ENCODE measurements at places on chromosomes 2 and 18.

GRCh38 chr18:26181343-26181826, 44.9 kb upstream of the TAF4B start:
- no peak for DNase-seq

GRCh38 chr2:97743913-97744312, 30.5 kb downstream of the ZAP70 start:
- DNase-seq: no peak

- no peak for DNase-seq
Observed at GRCh38 chr18:67108894-67109293, 407.6 kb downstream of the DSEL start.

DNA sequence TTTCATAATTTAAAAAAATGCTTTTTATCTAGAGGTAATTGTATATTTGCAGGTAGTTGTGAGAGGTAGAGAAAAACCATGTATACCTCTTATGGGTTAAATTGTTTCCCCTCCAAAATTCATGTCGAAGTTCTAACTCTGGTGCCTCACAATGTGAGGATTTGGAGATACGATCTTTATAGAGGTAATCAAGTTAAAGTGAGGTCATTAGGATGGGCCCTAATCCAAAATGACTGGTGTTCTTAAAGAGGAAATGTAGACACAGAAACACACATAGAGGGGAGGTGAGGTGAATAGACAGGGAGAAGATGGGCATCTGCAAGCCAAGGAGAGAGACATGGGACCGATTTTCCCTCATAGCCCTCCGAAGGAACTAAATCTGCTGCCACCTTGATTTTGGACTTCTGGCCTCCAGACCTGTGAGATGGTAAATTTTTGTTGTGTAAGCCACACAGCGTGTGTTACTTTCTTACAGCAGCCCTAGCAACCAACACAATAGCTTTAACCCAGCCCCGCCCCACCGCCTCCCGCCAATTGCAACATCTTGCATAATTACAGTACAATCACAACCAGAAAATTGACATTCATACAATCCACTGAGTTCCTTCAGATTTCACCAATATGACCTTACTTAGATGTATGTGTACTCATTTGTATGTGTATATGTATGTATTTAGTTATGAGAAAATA, 208.9 kb downstream of the MIB1 start:
- DNase-seq: no peak

DNA sequence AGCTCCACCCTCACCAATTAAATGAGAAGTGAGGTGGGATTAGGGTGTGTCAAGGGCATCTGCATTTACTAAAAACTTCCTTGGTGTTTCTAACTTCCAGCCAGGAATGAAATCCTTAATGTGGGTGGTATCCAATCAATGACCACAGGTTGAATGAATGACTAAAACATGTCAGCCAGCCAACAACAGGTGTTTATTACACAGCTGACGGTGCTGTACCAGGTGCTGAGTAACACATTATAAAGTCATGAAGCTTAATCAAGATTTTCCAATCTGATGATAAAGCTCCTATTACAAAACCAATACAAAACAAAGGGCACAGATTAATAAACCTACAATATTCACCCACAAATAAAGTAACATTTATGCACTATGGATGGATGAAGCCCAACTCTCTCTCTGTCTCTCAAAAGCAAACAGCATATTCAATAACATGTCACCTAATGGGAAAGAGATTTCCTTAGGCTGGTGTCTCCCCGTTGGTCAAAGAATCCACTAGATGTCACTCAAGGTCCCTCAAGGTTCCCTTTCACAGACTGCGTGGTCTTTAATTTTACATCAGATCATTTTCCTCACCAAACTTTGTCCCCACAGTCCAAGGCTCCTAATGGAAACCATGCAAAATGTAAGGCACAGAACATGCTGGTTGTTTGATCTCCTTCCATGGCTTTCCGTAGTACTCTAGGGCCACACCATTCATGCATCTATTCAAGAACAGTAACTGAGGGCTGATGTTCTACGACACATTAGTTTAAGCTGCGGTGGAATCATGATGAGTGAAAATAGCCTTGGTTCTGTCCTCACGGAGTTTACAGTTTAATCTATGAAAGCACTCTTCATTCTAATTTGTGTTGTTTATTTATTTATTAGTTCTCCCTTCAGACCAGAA, 6.4 kb upstream of the PTPN4 start:
- DNase-seq: no peak

DNA sequence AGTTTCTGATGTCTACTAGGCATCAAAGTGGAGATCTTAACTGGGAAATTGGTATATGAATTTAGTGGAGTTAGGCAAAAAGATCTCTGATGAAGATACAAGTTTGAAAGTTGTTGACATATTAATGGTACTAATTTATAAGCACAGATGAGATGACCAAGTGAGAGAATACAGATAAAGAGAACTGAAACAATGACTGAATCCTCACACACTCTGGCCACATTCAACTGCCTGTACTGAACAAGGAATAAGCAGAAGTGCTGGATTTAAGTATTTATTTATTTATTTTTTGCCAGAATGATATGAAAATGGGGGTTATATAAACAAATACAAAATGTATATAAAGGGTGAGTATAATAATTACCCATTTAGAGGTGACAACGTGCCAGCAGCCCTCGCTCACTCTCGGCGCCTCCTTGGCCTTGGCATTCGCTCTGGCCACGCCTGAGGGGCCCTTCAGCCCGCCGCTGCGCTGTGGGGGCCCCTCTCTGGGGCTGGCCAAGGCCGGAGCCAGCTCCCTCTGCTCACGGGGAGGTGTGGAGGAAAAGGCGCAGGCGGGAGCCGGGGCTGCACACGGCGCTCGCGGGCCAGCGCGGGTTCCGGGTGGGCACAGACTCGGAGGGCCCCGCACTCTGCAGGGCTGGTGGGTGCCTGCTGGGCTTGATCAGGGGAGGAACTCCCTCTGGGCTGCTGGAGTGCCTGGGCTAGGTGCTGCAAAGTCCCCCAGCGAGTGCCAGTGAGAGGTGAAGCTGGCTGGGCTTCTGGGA, 1363.9 kb upstream of the CRIM1 start:
- DNase-seq: no peak

- no peak for DNase-seq
Observed at GRCh38 chr2:72031346-72032110, 116.1 kb downstream of the CYP26B1 start.

DNA sequence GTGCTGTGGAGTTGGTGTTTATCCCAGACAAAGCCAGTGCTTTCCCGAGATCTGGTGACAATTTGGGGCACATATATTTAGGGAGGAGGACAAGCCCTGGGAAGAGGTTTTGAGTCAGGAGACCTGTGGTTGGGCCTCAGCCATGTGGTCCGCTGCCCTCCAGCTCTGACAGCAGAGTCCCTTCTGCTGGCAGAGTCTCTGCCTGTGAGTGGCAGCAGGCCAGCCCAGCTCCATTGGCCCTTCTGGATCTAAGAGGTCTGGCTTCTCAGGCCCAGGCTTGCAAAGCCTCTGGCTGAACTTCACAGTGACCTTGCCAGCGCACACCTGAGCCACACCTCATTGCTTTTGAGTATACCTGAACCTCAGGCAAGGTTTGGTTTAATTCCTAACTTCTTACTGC, 115.3 kb downstream of the BCL2L11 start:
- DNase-seq: no peak

DNA sequence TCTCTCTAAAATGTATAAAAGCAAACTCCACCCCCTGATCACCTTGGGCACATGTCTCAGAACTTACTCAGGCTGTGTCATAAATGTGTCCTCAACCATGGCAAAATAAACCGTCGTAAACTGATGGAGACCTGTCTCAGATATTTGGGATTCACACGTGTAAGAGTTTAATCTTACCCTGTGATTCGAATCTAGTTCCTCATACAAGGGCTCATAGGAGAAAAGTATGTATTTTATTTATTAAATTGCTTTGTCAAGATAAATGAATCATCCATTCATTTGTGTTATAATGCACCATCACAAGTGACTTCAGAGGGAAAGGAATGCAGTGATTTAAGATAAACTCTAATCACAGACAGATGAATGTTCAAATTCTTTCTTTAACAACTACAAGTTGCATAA, 712.5 kb upstream of the LRATD1 start:
- no peak for DNase-seq

DNA sequence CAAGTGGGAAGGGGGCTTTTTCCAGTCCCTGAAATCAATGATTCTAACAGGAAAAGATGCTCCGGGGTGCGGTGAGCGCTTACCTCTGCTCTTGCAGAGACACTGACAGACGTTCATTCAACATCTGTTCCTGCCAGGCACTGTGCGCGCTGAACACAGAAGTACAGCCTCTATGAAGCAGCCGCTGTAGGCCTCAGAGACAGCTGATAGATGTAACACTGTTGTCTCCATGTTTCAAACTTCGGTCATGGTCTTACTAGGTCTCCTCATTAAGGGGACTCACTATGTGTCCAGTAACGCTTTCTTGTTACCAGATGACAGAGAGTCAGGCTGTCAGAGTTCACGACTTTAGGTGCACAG, 649 bp upstream of the CLIP4 start:
- no peak for DNase-seq

DNA sequence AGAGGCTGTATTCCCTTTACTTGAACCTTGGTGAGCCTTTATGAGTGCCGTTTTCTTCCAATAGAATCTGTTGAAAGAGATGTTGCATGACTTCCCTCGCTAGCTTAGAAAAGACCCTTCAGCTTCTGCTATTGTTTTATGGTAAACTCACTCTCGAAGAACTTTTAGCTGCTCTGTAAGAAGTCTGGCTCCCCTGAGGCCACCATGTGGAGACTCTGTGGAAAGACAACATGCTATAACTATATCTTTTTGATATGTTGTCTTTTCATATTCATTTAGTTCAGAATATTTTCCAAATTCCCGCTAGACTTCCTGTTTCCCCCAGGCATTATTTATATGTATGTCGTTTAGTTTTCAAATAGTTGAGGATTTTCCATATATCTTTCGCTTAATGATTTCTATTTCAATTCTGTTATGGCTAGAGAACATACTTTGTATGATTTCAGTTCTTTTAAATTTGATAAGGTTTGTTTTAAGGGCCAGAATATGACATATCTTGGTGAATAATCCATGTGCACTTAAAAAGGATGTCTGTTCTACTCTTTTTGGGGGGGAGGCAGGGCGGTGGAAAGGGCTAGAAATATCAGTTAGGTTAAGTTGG, 64.1 kb downstream of the PTPN4 start:
- DNase-seq: no peak

DNA sequence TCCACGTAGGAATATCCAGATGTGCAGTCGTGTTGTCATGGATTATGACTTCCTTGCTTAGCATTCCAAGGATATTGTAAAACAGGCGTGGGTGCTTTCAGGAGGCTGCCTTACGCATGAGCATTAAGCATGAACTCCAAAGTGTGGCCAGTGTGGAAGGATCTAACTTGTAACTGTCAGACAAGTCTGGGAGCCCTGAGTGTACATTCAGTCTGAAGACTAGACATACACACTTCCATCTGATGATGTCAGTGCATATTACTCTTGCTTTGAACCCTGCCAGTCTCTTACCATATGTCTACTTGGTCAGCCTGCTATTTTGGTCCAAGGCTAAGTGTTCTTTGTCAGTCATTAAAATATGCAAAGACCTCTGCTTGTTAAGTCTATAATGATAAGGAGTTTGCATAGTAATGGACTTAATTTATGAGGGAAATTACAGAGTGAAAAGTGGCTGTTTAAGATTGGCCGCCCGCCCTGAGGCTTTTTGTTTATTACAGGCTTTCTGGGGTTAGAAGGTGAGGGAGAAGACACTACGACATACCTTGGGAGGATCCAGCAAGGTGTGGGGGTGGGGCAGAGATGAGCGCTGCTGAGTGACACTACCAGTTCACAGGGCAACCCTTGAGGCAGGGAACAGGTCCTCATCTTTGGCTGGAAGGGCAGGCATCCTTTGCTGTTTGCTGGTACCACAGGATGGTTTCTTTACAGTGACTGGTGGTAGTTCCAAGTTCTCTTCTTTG, 48.3 kb downstream of the CABLES1 start:
- DNase-seq: no peak

GRCh38 chr2:186726938-186727337, 33.1 kb downstream of the FAM171B start:
- DNase-seq: no peak

GRCh38 chr2:138831691-138832090, 51.5 kb upstream of the NXPH2 start:
- DNase-seq: no peak

- DNase-seq: no peak
Observed at GRCh38 chr2:191846515-191847476, at the start of gene CAVIN2. TSS of gene CAVIN2 (minus strand) at chr2:191847088. CDS start at chr2:191846925, 163 bp downstream.

DNA sequence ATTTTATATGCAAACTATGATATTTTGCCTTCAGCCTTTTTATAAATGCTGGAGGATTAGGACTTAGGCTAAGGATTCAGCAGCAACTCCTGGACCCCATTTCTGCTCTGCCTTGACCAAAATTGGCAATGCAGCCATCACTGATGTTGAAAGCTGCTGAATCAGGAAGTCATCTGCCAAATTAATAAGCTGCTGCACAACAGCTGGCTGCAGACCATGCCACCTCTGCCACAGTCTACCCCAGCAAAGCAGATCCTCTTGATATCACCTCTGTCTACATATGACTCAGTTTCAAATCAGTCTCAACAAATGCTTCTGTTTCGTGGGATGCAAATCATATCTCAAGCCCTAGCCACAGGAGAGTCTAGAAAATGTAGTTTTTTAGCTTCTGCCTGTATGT, 7.1 kb upstream of the SOS1 start:
- no peak for DNase-seq

GRCh38 chr2:165573534-165574461, 104.3 kb downstream of the CSRNP3 start:
- DNase-seq: no peak

- DNase-seq: no peak
Observed at GRCh38 chr2:149394864-149395263, 64.5 kb downstream of the LYPD6 start.

GRCh38 chr2:161147856-161148255, 12.4 kb upstream of the TANK start:
- no peak for DNase-seq

- DNase-seq: no peak
Observed at GRCh38 chr2:182496596-182496995, 69.8 kb upstream of the PDE1A start.

DNA sequence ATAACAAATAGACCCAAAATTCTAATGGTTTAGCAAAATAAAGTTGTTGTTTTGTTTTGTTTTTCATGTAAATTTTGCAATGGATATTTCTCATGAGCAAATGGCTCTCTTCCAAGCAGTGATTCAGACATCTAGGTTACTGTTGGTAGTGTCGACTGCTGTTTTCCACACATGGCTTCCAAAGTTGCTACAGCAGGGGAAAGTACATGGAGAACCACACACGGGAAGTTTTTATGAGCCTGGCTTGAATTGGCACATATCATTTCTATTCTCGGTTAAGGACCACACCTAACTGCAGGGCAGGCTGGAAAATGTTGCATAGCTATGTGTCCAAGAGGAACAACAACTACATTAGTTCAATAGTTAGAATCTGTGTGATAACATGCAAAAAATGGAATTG, 262.1 kb downstream of the GALNT13 start:
- no peak for DNase-seq

- DNase-seq: no peak
Observed at GRCh38 chr2:218893349-218894150, 12.9 kb downstream of the WNT10A start.

DNA sequence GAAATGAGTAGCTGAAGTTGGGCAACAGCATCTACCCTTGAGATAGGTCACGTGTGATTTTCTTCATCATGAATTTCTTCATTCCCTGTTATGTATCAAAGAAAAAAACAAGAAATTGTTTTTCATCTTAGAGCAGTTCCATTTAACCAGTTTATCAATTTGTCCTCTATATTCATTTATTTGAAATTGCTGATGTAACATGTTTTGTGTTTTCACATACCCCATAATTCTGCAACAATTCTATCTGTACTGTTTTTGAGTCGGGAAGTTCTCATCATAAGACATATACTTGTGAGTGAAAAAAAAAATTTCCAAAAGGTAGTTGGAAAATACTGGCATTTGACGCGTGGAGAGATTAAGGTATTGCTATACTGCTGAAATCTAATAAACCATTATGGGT, 422.6 kb upstream of the REG3G start:
- no peak for DNase-seq
